ENCODE measurements at places on chromosomes 2 and 18.

DNA sequence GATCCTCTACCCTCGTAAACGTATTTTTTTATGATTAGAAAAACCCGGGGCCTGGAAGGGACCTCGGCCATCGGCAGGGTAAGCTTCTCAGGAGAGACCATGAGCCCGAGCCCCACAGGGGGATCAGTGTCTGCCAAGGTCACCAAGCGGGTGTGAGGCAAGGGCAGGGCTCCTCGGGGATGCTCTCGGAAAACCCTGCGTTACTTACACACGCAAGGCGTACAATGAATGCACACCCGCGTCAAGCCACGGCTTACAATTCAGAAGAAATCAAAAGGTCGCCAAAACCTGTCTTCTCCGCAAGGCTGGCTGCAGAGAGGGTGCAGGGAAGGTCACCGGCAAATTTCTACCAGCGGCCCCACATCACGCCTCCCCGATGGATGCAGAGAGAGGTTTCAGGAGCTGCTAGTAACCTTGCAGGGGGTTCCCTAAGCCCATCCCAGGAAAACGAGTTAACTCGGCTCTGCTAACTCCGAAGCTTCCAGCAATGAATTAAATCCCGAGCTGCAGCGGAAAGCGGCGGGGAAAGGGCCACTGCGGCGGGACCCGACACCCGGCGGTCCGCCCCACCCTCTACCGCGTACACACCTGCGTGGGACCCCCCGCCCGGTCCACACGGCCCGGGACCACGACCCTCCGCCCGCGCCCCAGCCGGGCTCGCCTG lies 638 bp downstream of the ST3GAL5 start:
- DNase-seq = no peak

- no peak for DNase-seq
These were observed 54.3 kb downstream of the PKDCC start for GRCh38 chr2:42102024-42102590.

DNA sequence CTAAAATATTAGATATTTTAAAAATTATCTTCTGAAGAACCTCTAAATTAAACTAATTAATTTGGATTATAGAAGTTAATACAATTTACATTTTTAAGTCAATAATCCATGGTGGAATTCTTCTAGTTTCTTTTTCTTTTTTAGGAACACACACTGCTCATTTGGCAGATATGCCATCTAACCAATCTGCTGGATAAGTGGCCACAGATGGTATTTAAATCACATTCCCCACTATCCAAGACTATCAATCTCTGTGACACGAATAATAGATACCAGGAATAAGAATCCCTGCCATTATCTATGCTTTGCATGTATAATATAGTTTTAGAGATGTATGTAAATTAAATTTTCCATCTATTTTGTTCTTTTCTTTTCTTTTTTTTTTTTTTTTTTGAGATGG lies 58.5 kb downstream of the CABYR start:
- no peak for DNase-seq

- no peak for DNase-seq
These were observed 73.0 kb upstream of the LGALSL start for GRCh38 chr2:64380853-64381527.

- DNase-seq = no peak
These were observed 28.1 kb downstream of the ADNP2 start for GRCh38 chr18:80137137-80137536.

GRCh38 chr2:169768262-169768995 lies 30.2 kb upstream of the SSB start:
- no peak for DNase-seq

- DNase-seq = peak; percentile 93
These were observed 27.0 kb upstream of the MGAT4A start for GRCh38 chr2:98757904-98758421.

DNA sequence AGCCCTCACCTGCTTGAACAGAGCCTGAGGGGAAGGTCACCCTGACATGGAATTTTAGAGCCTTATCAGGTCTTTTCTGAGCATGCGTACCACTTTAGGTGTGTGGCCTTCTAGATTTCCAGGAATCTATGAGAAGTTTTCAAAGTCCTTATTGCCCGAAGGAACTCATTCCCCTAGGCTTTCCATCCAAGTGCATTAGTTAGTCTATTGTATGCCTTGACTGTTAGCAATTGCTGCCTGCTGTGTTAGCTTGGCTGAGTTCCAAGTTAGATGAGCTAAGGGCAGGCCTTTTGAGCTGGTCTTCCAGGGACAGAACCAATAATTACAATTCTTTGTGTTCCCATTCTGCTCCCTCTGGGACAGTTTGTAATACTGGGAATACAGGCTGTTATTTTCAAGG lies 30.8 kb upstream of the PUM2 start:
- DNase-seq = no peak

DNA sequence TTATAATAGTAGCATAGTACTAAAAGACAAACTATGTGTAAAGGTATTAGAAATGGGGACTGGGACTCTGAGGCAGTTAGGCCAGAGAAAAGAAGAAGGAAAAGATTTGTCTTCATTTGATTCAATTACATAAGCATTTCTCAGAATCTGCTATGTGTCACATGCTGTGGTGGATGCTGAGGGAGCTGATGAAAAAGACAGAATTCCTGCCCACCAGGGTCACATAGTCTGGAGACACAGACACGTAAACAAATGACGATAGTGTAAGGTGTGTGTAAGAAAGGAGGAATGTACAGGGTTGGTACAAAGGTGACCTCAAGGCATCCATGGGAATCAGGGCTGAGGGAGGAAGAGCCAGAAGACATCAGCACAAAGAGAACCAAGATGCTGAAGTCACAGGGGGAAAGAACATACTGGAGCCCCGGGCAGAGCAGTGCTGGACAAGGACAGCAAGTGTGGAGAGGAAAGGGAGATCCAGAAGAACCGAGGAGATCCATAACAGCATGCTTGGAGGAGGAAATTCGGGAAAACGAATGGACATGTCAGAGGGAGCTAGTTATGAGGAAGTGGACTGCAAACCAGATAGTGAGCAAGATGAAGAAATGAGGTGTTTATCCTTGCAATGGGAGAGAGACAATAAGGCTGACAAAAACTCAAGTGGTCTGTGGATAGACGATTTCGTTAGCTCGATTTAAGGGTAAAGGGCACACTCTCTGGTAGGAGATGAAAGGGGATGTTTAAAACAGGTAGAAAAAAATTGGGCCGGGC lies 1.2 kb upstream of the MAPRE3 start:
- DNase-seq = peak; percentile 17

DNA sequence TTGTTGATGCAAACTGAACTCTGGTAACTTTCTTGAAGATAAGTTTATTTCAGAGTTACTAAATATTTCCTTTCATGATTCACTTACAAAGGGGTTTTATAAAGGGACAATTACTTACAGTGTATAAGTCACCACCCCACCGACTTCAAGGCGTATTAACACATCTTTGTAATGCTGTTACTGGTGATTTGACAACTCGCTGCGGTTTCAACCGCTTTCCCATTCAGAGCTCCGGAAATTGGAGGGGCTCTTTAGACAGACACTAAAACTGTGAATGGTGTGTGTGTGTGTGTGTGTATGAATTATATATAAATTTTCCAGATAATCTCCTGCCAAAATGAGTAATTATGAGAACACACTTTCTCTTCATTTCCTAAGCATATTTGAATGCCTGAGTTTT lies 4.9 kb downstream of the TM4SF20 start:
- peak; percentile 78 for DNase-seq

GRCh38 chr2:30115141-30115980 lies 31.4 kb upstream of the YPEL5 start:
- DNase-seq = peak; percentile 88

DNA sequence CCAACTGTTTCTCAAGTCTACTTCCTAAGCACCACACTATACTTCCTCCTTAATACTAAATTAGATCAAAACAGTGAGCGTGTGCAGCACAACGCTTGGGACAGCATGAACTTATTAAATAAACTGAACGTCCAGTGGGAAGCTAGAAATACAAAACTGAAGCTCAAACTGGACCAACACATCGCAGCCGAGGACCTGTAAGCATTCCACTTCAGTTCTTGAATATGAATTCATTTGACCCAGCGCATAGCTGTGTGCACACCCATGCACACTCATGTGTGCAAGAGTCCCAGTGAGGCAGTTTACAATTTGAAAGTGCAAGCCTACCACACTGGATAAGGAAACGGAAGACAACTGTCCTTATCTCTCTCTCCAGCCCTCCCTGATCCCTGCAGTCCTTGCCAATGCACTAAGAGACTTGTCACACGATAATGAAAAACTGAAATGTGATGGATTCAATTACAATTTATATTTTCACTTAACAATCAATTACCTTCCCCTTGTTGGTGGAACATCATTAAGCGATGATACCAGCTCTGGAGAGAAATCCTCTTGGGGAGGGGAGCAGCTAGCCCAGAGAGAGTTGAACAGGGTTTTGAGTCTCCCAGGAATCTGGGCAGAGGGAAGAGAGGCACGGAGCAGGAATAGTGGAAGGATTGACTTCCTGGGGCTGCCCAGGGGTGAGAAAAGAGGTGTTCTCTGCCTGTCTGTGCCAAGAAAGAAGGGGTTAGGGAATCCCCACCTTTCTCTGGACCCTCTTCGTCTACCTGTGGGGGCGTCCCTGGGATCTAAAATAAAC lies 186.5 kb upstream of the KLHL29 start:
- no peak for DNase-seq

DNA sequence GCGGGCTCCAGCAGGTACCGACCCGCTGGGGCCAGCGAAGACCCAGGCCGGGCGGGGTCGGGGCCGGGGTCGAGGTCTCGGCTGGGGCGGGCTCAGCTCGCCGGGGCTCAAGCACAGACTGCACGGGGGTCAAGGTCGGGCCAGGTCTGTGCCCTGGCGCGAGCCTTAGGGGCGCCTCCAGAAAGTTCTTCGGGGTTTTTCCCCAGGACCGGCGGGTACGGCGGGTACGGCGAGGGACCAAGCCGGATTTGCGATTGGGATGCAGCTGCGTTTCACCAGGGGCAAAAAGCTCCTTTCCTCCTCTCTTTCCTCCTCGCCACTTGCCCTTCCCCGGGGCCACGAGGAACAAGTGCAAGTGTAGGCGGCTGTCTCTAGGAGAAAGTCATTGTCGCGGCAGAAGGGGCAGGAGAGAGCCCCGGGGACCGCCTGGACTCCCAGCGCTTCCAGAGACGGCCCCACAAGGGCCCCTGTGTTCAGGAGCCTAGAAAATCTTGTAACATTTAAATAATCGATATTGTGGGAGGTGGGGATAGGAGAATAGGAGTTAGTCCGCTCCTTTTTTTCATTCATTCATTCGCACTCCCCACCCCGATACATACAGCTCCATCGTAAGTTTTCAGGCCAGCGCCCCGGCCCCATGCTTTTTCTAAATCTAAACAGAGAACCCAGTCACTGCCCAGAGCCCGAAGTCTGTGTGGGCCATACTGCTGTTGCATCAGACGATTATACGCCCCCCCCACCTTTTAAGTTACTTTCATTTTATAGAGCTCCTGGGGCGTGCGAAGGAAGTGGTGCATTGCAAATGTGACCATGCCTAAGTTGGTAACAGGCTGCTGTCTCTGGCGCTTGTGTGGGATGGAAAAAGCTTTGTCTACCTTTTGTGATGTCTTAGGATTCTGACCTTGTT lies 679 bp downstream of the PMAIP1 start:
- DNase-seq = peak; percentile 82

Data from HT1080 (cell line).